ENCODE measurements at places on chromosomes 5 and 9.

- DNase-seq = peak; percentile 67
Observed at GRCh38 chr5:148482697-148483462, 99.1 kb downstream of the FBXO38 start.

DNA sequence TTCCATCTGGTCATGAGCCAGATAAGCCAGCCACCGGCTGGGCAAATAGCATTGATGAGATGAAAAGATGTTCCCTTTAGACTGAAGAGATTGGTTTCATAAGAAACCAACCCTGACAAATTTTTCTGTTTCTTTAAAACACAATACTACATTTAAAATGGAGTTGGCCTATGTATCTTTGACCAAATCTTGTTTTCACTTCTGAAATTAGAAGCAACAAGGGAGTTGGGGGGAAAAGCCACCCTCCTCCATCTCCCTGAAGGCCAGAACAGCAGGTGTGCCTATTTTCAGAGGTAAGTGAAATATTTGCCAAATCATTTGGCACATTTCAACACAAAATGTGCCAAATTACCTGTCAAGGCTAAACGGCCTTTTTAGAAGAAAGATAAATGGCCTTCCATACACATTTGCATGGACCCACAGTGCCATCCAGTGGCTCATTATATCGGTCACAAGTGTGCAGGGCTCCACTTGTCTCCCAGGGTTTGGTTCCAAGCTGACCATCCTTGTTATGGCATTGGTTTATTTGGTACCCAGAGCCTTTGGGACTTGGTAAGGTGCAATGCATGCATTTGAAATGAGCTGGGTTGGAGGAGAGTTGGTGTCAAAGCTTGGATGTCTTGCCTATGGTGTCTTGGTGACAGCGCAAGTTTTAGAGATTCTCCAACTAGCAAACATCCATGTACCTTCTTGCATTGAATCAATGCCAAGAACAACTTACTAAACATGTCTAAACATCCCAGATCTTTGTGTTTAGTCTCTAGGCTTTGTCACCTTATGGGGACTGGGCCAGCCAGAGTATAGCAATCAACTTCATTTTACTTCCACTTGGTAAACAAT is 372.0 kb upstream of the KIF2A start:
- DNase-seq = peak; percentile 8

- peak; percentile 19 for DNase-seq
Observed at GRCh38 chr5:9466697-9467096, 79.2 kb downstream of the SEMA5A start.

- no peak for DNase-seq
Observed at GRCh38 chr5:166165596-166165995, 2125.8 kb upstream of the WWC1 start.

DNA sequence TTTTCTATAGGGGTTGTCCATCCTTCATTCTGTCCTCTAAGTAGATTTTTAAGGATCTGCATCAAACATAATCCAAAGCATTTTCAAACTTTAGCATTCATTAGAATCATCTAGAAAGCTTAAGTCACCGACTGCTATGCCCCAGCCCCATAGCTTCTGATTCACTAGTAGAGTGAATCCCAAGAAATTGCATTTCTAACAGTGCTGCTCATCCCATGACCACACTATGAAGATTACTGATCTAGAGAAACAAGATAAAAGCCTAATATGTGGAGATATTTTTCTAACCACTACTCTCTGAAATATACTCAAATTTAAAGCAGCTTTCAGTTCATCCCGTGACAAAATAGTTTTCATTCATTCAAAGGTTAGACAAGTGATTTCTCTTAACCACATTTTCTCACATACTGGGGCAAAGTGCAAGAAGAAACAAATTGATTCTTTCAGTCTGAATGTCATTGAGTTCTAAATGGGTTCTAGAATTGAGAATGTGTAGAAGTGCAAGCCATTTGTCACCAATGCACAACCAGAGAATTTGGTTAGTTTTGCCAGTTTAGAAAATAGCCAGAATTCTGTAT is 286.9 kb upstream of the CD180 start:
- no peak for DNase-seq

DNA sequence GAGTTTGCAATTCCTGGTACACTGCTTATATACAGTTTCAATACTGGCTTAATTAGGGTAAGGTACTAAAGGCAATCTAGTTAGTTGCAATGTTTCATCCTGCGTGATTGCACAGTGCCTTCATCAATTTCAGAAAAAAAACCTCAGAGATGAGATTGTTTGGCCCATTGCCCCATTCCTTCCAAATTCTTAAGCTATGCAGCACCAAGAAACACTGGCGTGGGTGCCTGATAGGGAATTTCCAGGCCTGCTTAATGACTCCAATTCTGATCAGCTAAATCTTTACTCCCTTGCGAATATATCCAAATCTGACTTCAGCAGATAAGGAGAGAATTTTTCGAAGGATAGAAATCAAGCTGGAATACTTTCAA is 35.9 kb upstream of the GAS1 start:
- no peak for DNase-seq

DNA sequence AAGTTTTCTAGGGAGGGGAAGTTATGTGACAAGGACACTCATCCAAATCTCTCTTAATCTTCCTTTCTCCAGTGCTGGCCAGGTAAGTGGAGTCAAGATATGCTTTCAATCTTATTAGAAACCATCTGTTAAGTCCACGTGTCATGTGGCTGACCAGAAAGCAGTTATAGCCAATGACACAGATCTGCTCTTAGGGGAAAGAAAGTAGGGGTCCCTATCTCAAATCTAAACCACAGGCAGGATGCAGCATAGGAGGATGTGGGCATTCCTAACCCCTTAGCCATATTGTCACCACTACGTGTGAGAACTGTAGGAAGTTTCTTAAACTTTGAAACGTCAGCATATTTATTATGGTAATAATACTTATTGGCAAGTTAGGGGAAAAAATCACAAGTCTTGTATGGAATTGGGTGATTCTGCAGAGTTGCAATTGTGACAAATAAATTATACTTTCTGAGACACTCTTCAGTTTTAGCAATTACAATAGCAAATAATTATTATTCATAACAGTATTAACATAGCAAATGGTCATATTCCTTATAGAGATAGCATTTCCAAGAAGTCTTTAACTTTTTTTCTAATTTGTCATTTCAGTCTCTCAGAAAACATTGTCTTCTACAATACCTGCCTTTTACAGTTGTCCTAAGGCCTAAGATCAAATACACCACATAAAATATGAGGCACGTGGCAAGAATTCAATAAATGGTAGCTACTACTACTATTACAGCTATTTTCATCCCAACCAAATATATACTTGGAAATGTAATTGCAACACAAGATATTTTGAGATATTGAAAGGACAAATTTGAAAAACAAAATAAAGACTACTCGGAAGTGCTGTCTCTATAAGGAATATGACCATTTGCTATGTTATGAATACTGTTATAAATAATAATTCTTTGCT is 236.9 kb downstream of the PDE4D start:
- DNase-seq = no peak

DNA sequence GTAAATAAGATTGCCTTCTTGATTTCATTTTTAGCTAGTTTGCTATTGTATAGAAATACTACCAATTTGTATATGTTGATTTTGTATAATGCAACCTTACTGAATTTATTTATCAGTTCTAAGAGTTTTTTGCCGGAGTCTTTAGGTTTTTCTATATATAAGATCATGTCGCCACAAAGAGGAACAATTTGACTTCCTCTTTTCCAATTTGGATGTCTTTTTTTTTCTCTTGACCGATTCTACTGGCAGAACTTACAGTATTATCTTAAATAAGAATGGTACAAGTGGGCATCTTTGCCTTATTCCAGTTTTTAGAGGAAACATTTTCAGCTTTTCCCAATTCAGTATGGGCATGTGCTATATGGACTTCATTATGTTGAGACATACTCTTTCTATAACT is 624.7 kb upstream of the ACO1 start:
- no peak for DNase-seq

- DNase-seq = no peak
Observed at GRCh38 chr9:106035806-106036205, 341.5 kb downstream of the TMEM38B start.

- DNase-seq = no peak
Observed at GRCh38 chr9:19720377-19720776, 68.5 kb downstream of the SLC24A2 start.

GRCh38 chr5:81556809-81557208 is 162.9 kb upstream of the ACOT12 start:
- DNase-seq = no peak

DNA sequence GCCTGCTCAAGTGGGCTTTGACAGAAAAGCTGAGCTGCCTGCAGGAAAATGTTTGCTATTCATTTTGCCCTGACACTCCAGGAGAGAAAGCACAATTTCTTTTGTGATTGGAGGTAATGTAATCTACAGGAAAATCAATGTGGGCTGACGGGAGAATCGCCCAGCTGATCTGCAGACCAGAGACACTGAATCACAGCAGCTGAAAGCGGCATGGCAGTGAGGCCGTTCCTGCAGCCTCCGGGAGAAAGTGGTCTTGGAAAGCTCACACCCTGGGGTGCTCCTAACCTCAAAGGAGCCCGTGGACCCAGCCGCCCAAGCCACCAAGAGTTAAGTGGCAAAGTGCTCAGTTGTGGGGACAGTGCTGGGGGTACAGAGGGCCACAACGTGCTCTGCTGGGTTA is 593.6 kb downstream of the BNC2 start:
- no peak for DNase-seq

DNA sequence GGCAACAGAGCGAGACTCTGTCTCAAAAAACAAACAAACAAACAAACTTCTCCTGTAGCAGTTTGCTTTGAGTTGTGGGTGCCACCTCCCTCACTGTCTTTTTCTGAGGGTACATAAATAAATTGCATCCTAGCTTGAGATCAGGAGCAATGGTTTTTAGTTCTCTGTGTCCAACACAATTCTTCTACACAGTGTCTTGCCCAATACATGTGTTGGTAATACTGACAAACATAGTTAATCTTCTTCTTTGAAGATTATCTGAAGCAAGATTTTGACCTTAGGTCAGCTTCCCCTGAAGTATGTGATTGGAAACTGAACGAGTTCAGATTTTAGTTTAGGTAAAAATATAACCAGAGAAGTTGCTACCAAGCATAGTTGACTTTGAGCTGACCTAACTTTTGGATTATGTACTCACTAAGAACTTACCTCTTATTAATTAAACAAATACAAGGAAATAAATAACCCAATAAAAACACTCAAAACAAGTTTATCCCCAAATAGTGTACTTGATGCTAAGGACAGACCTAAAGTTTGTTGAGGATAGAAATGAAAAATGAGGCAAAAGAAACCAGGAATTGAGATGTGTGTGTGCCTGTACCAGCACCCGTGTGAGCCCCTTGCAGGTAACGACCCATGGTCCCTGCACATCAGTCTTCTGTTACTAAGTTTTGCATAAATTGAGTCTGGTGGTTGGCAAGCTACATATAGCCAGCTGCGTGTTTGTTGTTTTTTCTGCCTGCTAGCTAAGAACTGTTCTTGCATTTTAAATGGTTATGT is 16.2 kb downstream of the TJP2 start:
- no peak for DNase-seq

DNA sequence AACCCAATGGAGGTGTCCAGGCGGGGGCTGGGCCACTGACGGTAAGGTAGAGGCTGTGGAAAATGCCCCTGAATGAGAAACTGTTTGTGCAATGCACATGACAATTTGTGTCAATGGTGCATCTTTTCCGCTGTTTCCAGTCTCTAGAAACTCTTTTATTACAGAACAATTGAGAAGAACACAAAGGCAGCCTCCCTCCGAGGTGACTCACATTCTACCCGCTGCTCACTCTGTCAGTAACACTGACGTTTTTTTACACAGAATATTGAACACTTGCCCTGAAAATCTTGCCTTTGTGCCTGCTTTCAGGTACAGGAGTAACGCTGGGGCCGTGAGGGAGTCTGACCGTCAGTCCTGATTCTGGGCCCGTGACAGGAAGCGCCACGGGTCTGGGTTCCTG is 11.7 kb upstream of the TENT4A start:
- no peak for DNase-seq

DNA sequence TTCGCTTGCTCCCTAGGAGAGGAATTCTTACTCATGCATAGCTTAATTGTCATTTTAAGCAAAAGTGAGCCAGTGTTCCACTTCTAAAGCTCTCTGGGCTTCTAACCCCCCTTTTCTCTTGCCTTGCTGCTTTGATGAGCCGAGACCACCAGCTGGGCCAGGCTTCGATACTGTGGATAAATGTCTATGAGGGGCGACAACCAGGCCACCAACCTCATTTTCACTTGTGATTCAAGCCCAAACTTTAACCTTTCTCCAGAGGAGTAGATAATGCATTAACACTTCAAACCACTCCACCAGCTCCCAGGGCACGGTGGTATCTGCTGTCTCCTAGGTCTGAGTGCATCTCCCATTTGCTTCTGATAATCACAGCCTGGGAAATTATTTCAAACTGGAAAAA is 205.6 kb downstream of the PSAT1 start:
- no peak for DNase-seq

- no peak for DNase-seq
Observed at GRCh38 chr5:125357660-125358059, 611.2 kb upstream of the ZNF608 start.

DNA sequence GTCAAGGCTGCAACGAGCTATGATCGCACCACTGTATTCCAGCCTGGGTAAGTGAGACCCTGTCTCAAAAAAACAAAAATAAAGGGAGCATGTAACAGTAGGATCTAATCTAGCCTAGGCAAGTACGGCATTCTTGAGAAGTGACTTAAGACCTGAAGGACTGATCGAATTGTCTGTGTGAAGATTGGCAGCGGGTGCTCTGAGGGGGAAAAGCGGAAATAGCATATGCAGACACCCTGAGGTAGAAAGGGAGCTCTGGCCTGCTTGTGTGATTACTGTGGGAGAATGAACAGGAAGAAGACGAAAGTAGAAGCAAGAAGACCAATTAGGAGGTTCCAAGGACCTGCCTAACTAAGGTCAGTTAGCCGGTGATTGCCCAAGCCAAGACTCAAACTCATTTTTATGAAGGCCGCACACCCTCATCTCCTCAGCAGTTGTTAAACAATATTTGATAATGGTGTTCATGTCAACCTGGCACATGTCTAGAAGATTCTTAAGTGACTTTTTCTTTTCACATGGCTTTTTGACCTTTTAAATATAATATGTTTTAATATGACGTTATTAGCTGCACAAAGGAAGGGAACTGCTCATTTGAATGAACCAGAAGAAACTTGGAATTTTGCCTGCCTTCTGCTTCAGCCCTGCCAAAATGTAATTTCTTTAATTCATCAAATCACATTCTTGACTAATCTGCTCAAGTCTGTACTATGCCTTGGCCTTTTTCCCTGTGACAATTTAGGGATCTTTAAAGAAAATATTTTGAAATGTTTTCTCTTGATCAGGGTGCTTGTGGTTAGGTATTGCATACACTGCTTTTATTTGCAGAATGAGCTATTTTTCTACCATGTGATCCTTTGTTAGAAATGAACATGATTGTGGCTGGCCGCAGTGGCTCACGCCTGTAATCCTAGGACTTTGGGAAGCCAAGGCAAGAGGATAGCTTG is 289.2 kb upstream of the DMRT1 start:
- DNase-seq = no peak

DNA sequence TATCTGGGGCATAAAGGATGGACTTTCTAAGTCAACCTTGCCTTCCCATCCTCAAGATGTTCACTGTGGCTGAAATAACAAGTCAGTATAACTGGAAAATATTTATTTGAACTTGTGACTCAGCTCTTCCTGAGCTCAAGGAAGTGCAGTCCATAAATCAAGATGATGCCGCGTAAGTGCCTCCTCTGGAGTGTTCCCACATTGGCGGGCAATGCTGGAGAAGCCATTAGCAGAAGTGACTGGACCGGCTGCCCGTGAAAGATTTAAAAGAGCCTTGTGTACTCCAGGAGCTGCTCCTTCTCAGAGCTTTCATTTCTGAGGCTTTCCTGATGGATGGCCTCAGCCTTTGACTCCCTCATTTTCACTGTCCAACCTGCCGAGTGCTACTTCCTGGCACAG is 17.4 kb downstream of the TMOD1 start:
- peak; percentile 85 for DNase-seq
